A172 (cell line): ENCODE measurements at places on chromosomes 5 and 9.
A peak's percentile ranks its signal among the peaks of the same experiment; 100 is the strongest.

DNA sequence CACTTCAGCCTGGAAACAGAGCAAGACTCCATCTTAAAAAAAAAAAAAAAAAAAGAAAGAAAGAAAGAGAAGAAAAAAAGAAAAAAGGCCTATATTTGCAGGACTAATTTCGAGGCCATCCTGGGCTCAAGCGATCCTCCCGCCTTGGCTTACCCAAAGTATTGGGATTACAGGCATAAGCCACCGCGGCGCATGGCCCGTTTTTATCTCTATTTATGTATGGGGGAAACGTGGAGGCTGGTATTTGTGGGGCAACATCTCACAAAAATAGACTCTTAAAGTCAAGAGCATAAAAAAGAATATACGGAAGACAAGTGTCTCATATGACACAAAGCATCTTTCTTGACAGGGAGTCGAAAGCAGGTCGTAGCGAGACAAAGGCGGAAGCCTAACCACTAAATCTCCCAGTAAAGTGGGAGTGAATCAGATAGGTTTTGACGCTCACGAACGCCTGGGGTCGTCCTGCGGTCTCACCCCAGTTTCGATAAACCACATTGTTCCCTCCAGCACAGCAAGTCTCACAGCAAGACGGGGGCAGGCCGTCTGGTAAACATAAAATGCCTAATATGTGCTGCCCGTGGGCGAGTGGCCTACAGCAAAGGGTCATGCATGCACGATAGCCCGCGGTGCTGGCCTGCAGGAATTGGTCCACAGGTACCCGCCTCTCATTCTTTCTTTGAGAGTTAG is 1.8 kb upstream of the TRIM41 start:
- no peak for DNase-seq

- DNase-seq: no peak
Measured at GRCh38 chr5:76703707-76704106, 12.2 kb upstream of the F2R start.

DNA sequence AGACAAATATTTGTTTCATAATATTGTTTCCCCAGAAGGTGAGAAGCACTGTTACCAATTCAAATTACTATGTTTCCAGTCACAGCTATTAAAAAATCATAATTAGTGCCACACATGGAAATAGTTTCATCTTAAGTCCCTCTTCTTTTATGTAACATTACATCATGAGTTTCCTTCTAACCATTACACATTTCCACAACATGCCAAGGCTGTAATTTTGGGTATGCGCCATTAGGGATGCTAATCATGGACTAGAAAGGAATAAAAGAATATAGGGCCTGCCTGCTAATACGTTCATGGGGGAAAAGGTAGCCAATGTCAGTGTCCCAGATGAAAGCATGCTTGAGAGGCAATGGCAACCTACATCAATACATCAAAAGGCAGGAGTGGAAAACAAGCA is 142.5 kb upstream of the LPAR1 start:
- DNase-seq: no peak

- no peak for DNase-seq
Measured at GRCh38 chr5:11104210-11104609, 343.2 kb upstream of the DAP start.

- DNase-seq: peak; percentile 46
Measured at GRCh38 chr9:87337335-87338087, 160.2 kb upstream of the DAPK1 start.

DNA sequence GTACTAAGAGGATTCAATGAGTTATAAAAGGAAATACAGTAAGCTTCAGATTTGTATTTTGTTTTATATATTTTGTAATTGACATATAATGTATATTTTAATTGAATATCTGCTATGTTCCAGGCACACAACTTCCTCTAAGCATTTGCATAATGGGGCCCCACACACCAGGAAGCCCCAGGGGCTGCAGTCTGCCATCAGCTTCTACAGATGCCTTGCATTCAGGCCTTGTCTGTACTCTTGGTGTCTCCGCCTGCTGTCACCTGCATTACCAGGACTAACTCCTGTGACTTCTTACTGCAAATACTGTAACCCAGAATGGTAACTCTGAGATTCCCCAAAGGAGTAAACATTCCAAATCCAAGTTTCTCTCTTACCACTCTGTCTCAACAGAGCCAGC is 20.6 kb downstream of the ARL15 start:
- no peak for DNase-seq

DNA sequence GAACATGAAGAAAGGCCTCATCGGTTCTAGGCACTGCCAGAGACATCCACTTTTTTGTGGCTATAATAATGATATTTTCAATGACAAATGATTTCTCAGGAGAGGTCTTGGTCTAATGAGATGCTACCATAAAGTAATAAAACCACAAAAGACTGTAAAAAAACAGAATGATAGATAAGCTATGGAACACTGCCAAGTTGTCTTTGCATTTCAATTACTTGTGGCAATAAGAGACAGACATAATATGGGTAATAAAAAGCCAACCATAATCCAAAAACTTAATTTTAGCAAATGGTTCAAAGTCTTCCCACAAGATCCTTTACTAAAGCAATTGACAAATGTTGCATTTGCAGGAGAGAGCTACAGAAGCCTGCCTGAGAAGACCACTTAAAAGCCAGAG is 292.5 kb downstream of the ATPSCKMT start:
- no peak for DNase-seq
